ENCODE measurements at places on chromosomes 3 and 15.
A peak's percentile ranks its signal among the peaks of the same experiment; 100 is the strongest.

DNA sequence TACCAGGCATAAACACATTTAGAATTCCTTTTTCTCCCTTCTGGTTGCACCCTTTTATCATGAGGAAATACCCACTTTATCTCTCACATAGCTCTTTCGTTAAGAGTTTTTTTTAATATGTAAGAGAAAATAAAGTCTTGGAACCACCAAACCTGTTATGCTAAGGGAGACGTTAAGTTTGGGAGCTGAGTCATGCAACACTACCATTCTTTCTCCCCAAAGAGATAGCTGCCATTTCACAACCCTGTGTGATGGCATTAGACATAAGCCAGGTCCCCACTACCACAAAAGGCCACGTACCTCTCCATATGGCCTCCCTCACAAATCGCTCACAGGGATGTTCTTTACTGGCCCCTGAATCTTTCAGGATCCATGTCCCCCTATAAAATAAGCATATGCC, 7.6 kb upstream of the NIPA1 start:
- H3K4me3 ChIP-seq = no peak overlapping the region
- H3K27me3 ChIP-seq = no peaks in the 10 kb centered on the region
- DNase-seq = no peak
- H3K36me3 ChIP-seq = no peaks in the 10 kb centered on the region

DNA sequence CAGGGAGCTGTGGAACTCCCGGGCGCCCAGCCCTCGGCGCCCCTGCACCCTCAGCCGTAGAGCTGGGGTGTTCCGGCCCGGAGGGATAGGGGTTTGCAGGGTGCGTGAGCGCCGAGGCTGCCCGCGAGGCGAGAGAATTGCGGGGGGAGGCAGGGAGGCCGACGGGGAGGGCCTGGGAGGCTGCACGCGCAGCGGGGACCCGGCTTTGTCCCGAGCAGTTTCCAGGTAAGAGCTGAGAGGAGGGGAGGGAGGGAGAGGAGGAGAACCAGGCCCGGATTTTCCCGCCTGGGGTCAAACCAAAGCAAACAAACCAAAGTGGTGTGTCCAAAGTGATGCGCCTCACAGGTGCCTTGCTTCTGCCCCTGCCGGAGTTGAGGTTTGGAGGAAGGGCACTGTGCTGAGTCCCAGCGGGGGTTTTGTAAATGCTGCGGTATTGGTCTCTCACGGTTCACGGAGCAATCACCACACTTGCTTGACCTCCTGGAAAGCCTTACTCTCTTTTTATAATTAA, 146.4 kb downstream of the TJP1 start:
- peaks cover 28% of the 10 kb centered on the region for H3K27me3 ChIP-seq
- H3K4me3 ChIP-seq = no peak overlapping the region
- H3K27ac ChIP-seq = no peak overlapping the region

GRCh38 chr3:113266738-113267137, 55.4 kb downstream of the BOC start:
- H3K27ac ChIP-seq = no peak overlapping the region
- no peaks in the 10 kb centered on the region for H3K4me1 ChIP-seq
- H3K4me3 ChIP-seq = no peak overlapping the region
- no peak for DNase-seq
- H3K36me3 ChIP-seq = no peaks in the 10 kb centered on the region

- no peak overlapping the region for H3K4me3 ChIP-seq
- H3K4me1 ChIP-seq = no peaks in the 10 kb centered on the region
- no peak overlapping the region for H3K27ac ChIP-seq
- H3K36me3 ChIP-seq = no peaks in the 10 kb centered on the region
- no peaks in the 10 kb centered on the region for H3K27me3 ChIP-seq
Observed at GRCh38 chr3:106103383-106103782, 234.6 kb upstream of the CBLB start.

- peaks cover 9% of the 10 kb centered on the region for H3K27me3 ChIP-seq
- no peaks in the 10 kb centered on the region for H3K4me1 ChIP-seq
- no peaks in the 10 kb centered on the region for H3K36me3 ChIP-seq
- H3K4me3 ChIP-seq = no peak overlapping the region
- no peak for DNase-seq
Observed at GRCh38 chr3:5063724-5064123, 58.4 kb upstream of the ARL8B start.

DNA sequence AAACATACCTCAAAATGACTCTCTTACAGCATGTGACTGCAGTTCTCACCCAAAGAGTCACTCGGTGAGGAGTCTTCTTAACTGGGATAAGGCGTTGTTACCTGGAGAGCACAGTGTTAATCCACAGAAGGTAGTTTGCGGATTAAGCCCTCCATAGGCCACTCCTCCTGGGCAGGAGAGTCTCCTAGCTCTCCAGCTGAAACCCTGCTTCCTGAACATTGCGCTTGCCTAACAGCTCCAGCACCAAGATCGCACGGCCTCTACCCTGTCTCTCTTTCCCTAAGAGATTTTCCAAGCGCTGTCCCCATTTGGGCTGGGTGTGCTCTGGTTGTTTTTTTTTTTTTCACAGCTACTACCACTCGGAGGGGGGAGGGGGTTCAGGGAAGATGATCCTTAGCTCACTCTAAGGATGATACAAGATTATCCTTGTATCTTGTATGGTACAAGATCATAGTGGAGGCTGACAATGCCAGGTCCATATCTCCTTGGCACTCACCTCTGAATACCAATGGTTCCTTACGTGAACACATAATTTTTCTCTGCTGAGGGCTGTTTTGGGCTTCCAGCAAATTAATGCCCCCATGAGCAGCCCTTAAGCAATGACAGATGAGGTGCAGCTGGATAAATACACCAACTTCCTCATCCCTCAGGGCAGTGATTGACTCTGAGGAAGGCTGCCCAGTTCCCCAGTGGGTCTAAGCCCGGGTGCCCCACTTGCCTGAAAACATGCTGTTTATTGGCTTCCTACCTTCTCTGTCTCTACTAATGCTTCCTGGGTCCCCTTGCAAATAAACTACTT, 185.2 kb upstream of the TSC22D2 start:
- peaks cover 22% of the 10 kb centered on the region for H3K27me3 ChIP-seq
- DNase-seq = no peak
- no peak overlapping the region for H3K4me3 ChIP-seq
- H3K27ac ChIP-seq = no peak overlapping the region

DNA sequence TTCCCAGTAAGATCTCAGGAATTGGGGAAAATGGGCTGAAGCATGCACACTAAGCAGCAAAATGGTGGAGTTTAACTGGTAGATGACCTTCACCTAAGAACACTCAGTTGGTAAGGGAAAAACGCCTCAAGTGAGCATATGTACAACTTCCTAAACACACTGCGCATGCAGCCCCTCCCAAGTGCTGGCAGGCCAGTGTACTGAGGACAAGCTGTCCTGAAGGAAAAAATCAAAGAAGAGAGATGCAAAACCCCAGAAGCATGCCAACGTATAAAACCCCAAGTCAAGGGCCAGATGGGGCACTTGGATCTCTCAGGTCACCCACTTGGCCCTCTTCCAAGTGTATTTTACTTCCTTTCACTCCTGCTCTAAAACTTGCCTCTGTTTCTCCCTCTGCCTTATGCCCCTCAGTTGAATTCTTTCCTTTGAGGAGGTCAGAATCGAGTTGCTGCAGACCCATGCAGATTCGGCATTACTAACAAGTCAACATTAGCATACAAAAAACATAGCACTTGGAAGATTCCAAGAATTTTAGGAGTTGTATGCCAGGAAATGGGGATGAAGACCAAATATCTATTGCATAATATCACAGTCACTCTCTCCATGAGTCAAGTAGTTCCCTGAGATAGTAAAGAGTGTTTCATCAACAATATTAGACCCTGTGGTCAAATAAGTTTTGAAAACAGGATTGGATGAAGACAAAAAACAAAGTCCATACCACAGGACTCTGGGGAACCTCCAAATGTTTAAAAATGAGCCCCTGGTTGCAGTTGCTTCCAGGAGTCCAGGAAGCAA, 10.8 kb upstream of the FYCO1 start:
- H3K4me1 ChIP-seq = no peaks in the 10 kb centered on the region
- H3K36me3 ChIP-seq = no peaks in the 10 kb centered on the region
- no peak overlapping the region for H3K27ac ChIP-seq
- DNase-seq = no peak

- H3K4me1 ChIP-seq = peaks cover 11% of the 10 kb centered on the region
- no peak overlapping the region for H3K27ac ChIP-seq
- H3K4me3 ChIP-seq = no peak overlapping the region
- no peaks in the 10 kb centered on the region for H3K27me3 ChIP-seq
Observed at GRCh38 chr15:85027033-85027380, 45.4 kb downstream of the PDE8A start.

- peaks cover 7% of the 10 kb centered on the region for H3K4me1 ChIP-seq
- H3K27me3 ChIP-seq = peaks cover 3% of the 10 kb centered on the region
- no peaks in the 10 kb centered on the region for H3K36me3 ChIP-seq
- DNase-seq = no peak
- H3K27ac ChIP-seq = no peak overlapping the region
Observed at GRCh38 chr3:46549989-46550388, 16.1 kb downstream of the LRRC2 start.

DNA sequence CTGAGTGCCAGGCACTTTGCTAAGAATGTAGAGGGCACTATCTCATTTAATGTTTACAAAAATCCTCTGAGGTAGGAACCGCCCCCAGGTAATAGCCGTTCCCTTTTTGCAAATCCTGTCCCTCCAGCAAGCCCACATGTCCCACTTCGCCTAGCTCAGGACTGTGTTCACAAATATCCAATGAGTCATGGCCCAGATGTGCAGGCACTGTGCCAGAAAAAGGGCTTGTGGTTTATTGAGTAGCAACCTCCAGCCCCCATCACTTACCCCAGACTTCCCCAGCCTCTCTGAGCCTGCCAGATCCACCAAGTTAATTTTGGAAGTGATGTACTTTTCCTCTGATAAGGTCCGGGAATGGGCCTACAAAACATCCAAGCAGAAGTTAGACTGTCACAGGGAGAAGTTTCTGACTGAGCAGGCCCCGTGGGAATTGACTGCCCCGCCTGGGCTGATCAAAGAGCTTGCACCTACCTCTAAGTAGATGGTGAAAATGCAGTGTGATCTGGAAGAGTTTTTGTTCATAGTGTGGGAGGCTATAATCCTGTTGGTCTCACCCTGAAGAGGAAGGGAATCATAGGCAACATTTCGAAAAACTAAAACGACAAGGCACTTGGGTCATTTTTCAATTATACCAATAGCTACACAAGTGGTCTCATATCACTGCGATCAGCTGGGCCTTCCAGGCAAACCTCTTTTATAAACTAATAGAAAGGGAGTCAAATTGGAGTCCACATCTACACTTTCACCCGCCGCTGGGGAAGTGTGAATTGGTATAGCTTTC, 15.7 kb downstream of the KIF9 start:
- no peak for DNase-seq
- no peaks in the 10 kb centered on the region for H3K27me3 ChIP-seq
- no peaks in the 10 kb centered on the region for H3K36me3 ChIP-seq
- no peak overlapping the region for H3K4me3 ChIP-seq
- no peak overlapping the region for H3K27ac ChIP-seq
- no peaks in the 10 kb centered on the region for H3K4me1 ChIP-seq

DNA sequence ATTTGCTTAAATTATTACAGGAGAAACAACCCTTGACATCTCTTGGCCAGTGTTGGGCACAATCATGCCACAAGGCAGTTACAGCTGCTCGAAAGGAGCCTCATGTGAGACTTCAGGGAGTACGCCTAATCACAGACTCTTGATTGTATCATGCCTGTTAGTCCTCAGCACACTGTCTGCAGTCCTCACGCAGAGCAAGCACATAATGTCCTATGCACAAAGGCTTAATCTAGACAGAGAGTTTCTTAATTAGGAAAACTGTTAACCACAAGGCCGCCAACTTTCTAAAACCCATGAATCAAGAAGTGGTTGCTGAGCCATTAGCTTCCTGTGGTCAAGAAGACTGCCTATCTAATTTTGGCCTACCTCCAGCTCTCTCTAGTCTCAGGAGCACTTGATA, 172.0 kb downstream of the UNC13C start:
- H3K27me3 ChIP-seq = no peaks in the 10 kb centered on the region
- no peaks in the 10 kb centered on the region for H3K4me1 ChIP-seq
- H3K27ac ChIP-seq = no peak overlapping the region
- no peak overlapping the region for H3K4me3 ChIP-seq
- no peak for DNase-seq
- H3K36me3 ChIP-seq = no peaks in the 10 kb centered on the region

GRCh38 chr15:80531796-80532195, 127.6 kb downstream of the ARNT2 start:
- H3K36me3 ChIP-seq = no peaks in the 10 kb centered on the region
- peaks cover 19% of the 10 kb centered on the region for H3K27me3 ChIP-seq
- H3K4me1 ChIP-seq = no peaks in the 10 kb centered on the region
- no peak overlapping the region for H3K27ac ChIP-seq
- no peak overlapping the region for H3K4me3 ChIP-seq

DNA sequence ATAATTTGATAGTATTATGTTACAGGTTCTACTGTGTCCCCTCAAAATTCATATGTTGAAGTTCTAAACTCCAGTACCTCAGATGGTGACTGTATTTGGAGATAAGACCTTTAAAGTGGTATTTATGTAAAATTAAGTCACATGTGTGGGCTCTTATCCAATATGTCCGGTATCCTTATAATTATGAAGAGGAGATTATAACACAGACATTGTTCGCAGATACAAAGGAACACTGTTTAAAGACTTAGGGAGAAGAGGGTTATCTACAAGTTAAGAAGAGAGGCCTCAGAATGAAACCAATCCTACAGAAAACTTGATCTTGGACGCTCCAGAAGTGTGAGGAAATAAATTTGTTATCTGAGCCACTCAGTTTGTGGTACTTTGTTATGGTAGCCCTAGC, 50.9 kb downstream of the DPH6 start:
- no peak overlapping the region for H3K4me3 ChIP-seq
- DNase-seq = no peak
- H3K27me3 ChIP-seq = no peaks in the 10 kb centered on the region
- H3K27ac ChIP-seq = no peak overlapping the region
- H3K36me3 ChIP-seq = no peaks in the 10 kb centered on the region

DNA sequence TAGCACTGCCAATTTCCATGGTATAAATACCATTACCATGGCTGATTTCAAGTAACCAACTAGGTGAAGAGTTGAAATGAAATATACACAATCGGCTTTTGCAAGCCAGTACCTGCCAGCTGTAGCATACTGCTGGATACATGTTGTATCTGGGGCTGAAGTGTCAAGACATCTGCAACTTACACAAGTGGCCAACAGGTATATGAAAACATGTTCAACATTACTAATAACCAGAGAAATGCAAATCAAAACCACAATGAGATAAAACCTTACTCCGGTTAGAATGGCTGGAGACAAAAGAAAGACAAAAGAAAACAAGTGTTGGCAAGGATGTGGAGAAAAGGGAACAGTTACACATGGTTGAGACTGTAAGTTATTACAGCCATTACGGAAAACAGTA, 11.6 kb downstream of the ATOSA start:
- H3K4me3 ChIP-seq = no peak overlapping the region
- no peak for DNase-seq
- H3K27me3 ChIP-seq = no peaks in the 10 kb centered on the region
- H3K27ac ChIP-seq = no peak overlapping the region
- no peaks in the 10 kb centered on the region for H3K4me1 ChIP-seq
- peaks cover 7% of the 10 kb centered on the region for H3K36me3 ChIP-seq

DNA sequence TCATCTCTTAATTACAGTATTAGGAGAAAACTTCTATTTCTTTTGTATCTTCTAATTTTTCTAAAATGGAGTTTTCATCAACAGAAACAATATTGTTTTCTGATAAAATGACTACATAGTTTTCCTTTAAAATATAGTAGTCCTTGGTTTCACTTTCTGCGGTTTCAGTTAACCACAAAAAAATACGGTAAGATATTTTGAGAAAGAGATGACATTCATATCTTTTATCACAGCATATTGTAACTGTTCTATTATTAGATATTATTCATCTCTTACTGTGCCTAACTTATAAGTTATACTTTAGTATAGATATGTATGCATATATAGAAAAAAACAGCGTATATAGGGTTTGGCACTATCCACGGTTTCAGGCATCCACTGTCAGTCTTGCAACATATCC, 2.3 kb downstream of the B4GALT4 start:
- H3K4me3 ChIP-seq = peak overlapping the region; percentile 51
- peaks cover 34% of the 10 kb centered on the region for H3K4me1 ChIP-seq

Data from T-cell (primary cell).